Stimulated activated CD8-positive, alpha-beta memory T cell treated with anti-CD3 and anti-CD28 coated beads, Interleukin-4, amount 100 ng/mL, for 1 hour (primary cell): ENCODE measurements at places on chromosomes 7 and 10.

DNA sequence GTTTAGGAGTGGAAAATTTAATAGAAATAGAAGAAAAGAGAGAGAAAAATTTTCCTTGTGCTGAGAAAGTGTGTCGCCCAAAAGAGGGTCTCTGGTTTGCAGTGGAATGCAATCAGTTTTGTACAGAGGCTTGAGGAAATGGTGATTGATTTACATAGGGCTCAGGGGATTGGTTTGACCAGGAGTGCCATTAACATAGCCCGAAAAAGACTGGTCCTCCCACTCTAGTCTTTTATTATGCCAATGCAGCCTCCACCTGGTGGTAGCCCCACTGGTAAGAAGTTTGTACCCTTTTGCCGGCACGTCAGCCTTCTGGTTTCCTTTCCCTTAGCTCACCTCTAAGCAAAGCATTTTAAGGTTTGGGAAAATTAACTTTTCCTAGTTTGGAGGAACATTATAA, 885.3 kb downstream of the XPNPEP1 start:
- no peak for DNase-seq

DNA sequence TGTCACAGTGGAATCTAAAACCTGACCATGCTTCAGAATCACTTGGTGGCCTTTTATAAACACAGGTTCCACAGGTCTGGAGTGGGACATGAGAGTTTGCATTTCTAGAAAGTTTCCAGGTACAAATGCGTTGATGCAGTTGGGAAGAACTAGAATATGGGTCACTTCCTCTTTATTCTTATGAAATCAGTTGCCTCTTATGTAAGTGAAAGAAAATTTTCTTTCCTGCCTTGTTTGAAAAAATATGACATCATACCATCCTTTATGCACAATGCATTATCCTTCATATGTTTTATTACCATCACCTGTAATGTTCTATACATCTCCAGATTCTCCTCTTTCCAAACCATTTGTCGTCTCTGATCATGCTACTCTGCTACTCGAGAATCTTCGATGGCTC, 44.0 kb downstream of the PLXNA4 start:
- no peak for DNase-seq

DNA sequence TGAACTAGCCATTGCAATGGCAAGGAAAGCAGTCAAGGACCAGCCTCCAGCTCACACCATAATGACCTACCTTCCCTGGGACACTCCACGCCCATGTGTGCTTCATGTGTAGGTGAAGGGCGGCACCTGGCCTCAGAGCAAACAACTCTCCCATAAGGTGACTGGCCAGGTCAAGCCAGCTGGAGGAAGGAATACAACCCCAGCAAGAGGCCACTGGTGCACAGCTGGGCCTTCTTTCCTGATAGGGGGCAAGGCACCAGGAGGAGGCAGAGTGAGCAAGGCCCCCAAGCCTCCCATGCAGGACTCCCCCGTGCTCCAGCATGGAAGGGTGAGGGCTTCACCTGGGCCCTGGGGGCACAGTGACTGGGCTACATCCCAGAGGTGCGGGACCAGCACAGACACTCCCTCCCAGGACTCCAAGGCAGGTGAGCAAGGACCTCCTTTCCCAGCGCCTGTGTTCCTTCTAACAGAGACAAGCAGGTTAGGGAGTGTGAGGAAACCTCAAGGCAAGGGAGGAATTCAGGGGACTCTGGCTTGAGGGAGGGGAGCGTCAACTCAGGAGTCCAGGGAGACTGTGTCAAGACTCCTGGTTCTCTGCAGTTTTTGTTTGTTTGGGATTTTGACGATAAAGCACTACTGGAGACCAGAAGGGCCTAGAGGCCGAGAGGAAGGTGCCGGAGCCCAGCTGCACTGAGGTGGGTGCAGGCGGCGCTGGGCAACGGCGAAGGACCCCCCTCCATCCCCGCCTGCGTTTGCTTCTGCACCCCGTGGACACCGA, 1.7 kb downstream of the PTPRN2 start:
- DNase-seq: no peak

- DNase-seq: no peak
Observed at GRCh38 chr10:76297780-76298281, 866.4 kb downstream of the LRMDA start.

DNA sequence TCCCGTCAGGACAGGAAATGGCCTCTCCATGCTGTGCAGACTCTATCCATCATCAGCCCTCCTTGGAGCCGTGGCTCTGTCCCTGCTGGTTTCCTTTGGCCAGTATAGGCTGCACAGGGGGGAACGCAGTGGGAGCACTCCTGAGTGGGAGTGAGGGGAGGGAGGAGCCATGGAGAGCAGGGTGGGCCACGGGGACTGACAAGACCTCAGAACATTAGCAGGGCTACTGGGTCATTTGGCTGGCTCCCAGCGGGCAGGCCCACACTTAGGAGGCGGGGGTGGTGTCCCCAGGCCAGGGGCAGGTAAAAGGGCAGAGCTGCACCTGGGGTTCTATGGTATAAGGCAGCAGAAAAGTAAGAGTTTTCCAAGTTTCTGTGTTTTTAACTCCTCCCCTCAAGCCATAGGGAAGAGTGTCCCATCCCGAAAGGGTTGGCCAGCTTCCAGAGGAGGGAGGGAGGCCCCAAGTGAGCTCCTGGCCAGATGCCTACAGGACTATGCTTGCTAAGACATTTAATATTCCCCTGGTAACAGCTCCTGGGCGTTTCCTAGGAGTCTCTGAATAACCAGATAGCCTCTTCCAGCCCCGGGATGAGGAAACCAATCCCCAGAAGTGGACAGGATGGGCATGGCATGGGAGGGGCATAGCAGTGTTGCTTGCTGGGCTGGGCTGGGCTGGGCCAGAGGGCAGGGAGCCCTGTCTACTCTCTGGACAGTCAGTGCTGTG, 5.5 kb upstream of the OPN4 start:
- DNase-seq: no peak
